ENCODE measurements at places on chromosomes 1 and 21.

GRCh38 chr1:225364439-225364838 is 63.4 kb downstream of the LBR start:
- no peak for DNase-seq

- no peak for DNase-seq
Measured at GRCh38 chr21:38938769-38939168, 133.0 kb downstream of the ETS2 start.

GRCh38 chr1:51565009-51565408 is 45.9 kb upstream of the EPS15 start:
- DNase-seq: no peak

DNA sequence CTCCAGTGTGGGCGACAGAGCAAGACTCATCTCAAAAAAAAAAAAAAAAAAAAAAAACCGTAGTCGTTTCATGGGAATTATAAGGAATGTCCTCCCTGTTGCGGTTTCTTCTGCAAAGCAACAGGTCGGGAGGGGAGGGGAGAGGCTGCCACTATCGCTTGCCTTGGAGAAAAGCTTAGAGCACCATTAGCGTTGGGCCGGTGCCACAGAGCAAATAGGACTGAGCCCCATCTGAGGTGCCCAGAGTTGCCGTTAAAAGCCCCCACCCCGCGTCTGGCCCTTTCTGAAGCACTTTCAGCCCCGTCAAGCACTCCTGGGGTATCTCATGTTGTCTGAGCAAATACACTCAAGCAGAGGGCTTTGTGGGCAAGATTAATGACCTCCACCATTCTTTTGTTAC is 2.2 kb downstream of the RIPPLY3 start:
- no peak for DNase-seq

DNA sequence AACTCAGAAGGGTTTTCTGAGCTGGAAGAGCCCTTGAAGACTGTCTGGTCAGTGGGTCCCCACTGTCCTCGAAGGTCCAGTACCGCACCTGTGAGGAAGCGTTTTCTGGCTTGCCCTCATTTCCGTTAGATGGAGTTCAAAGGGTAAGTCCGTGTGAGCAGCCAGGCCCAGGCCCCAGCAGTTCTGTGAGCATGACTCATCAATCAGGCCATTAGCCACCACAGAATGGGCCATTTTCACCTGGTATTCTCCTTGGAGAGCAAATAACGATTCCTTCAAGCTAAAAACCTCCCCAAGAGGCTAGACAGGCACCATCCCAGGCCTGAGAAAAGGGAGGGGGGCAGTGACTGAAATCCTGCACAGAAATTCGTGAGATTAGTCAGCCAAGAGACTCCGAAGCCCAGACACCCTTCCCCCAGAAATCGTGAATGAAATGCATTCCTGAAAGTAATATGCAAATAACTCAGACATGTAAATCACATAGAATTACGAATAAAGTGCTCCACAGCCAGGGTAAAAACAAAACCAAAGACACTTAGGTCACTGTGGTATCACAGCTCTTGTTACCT is 66.0 kb downstream of the BCAR3 start:
- DNase-seq: peak; percentile 80

DNA sequence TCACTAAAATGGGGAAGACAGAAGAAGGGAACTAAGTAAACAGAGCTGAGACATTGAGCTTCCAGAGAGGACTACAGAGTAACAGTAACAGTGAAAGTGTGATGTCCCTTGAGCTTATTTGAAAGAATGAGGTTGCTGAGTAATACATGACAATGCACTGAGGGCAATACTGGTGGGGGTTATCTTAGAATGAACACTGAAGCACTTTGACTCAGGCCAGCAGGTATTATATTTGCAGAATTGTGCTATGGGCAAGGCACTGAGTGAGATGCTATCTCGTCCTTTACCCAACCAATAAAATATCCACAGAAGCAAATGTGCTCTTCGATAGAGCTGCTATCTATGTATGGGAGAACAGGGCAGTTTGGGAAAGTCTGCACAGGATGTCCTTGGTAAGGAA is 133.2 kb downstream of the DISP1 start:
- DNase-seq: peak; percentile 12

DNA sequence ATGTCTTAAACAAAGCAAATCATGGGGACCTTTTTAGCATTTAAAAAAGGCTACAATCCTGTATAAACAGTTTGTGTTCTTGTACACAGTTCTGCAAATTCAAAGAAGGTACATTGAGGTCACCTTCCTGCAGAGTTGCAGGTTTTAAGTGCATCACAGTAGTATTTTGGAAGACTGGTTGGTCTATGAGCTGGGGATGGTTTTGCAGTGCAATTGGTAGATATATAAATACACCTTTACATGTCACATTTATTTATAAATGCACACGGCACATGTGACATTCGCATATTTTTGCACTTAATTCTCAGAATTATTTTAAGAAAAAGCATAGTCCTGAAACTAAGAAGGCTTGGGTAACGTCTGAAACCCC is 599 bp upstream of the ITPKB start:
- no peak for DNase-seq

DNA sequence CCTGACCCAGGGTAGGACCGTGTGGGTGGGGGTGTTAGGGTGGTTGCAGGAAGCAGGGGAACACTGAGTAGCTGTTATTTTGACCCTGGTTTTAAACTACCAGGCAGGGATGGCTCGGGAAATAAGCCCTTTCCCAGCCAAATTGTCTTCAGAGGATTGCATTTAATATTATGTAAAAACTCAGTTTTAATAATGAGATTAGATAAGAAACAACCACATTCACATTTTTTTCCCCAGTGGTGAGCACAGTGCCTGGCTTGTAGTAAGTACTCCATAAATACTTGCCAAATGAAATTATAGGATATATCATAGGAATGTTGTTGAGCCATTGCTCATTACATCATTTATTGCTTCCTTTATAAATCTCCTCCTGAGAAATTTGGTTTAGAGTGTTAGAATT is 3.1 kb upstream of the ACP6 start:
- no peak for DNase-seq

- no peak for DNase-seq
Measured at GRCh38 chr1:2049718-2050431, at the start of gene PRKCZ. PRKCZ (plus strand) TSS chr1:2050411; CDS start chr1:2050631, 220 bp downstream.

GRCh38 chr1:47232187-47232874 is at the start of gene TAL1:
TAL1 (minus strand) TSS chr1:47232225; CDS start chr1:47225888, 6,337 bp downstream.
- DNase-seq: no peak

GRCh38 chr21:32312976-32313375 is 14.3 kb downstream of the MRAP start:
- DNase-seq: no peak

GRCh38 chr1:36142121-36142520 is 7.2 kb downstream of the TRAPPC3 start:
- DNase-seq: no peak

- DNase-seq: peak; percentile 93
Measured at GRCh38 chr1:155193275-155193990, 14.3 kb downstream of the THBS3 start.

DNA sequence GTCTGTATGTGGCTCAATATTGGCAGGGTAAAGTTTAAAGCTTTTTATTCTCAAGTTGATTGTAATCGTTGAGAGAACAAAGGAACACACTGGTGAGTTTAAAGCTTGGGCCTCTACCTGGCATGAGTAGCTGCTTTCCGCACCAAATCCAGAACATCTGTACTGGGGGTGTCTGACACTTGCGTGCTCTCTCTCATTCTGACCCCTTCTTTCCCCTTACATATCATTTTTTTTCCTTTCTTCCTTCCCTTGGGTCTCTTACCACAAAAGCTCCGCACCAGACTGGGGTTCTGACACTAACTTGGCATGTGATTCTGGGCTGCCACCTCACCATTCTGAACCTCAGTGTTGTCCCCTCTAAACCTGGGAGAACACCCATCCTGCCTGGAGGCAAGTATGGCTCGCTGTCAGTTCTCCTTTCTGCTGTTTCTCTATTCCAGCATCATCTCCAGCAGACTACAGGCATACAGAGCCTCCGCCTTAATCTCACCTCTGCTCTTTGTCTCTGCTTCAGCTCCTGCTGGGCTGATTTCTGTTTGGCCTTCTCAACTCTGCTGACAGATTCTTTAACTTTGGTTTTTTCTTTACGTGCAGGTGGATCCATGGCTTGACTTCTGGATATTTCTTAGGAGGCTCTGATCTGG is 859 bp upstream of the ERMAP start:
- DNase-seq: no peak

GRCh38 chr1:172601046-172601630 is 57.8 kb upstream of the FASLG start:
- DNase-seq: no peak

- DNase-seq: peak; percentile 50
Measured at GRCh38 chr21:15062606-15062965, 2.2 kb downstream of the NRIP1 start.

DNA sequence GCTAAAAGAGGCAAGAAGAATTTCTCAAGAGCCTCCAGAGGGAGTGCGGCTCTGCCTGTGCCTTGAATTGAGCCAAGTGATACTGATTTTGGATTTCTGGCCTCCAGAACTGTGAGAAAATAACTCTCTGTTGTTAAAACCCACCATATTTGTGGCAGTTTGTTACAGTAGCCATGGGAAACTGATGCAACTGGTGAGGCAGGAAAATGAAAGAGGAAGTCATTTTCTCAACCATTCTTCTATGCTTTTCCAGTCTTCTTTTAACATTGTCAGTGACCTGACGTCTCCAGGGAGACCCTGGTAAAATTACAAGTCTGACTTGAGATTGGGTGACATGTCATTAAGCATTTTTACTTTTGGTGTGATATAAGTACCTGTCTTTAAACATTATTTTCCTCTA is 5.8 kb downstream of the OR6P1 start:
- DNase-seq: no peak

DNA sequence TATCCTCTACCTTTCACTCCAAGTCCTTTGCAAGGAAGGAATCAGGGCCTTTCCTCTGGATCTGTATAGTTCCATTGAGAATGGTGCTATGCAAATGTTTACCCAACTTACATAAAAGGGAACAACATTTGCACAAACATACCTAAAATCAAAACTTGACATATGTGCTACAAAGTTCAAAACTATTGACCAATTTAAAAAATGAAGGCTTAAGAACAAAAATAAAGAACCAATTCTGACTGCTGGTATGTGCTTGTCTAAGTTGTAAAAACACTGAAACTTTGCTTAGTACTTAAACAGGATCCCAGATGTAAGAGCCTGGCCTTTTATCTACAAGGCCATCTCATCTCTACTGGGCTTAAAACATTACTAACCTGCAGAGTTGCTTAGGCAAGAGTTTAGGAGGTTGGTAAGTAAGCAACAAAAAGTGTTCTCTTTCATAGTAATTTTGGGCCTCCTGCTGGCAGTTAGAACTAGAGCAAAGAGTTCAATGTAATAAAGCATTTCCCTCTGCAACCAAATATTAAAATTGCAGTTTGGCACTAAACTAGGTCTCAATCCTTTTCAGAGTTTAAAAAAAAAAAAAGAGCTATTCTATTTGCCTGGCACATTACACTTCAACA is 2.0 kb downstream of the SCMH1 start:
- peak; percentile 61 for DNase-seq

DNA sequence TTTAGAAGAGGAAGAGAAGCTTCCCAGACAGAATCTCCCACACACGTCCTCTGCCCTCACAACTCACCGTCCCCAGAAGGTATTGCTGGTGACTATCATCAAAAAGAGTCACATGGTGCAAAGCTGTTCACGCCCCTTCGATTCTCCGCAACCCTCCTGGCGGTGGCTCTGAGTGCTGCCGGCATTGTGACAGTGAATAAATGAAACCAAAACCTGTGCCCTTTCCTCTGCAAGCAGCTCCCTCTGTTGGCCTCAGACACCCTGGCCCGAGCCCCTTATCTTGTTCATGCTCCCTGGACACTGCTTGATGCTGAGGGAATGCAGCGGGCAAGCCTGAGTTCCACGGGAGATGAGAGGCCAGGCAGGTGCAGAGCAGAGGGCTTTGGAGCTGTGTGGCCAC is 510.3 kb downstream of the NPHP4 start:
- DNase-seq: no peak

DNA sequence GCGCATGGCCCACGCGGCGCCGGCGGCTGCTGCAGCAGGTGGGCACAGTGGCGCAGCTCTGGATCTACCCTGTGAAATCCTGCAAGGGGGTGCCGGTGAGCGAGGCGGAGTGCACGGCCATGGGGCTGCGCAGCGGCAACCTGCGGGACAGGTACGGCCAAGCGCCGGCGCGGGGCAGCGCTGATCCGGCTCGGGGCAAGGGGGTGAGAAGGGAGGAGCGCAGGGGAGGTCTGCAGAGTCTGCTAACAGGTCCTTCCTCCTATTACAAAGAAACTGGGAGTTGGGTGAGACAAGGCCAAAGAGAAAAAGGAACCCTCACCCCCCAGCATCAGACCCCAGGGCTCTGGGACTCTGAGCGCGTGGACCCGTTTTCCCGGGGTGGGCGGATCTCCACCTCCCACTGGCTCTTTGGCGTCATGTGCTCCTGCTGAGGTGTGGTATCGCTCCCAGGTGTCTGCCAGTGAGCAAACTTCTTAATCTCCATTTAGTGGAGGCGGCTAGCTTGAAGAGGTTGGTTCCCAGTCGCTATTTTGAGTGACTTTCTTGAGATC is 431 bp downstream of the MTARC1 start:
- no peak for DNase-seq

GRCh38 chr1:42136466-42136865 is 16.7 kb upstream of the GUCA2B start:
- DNase-seq: no peak

DNA sequence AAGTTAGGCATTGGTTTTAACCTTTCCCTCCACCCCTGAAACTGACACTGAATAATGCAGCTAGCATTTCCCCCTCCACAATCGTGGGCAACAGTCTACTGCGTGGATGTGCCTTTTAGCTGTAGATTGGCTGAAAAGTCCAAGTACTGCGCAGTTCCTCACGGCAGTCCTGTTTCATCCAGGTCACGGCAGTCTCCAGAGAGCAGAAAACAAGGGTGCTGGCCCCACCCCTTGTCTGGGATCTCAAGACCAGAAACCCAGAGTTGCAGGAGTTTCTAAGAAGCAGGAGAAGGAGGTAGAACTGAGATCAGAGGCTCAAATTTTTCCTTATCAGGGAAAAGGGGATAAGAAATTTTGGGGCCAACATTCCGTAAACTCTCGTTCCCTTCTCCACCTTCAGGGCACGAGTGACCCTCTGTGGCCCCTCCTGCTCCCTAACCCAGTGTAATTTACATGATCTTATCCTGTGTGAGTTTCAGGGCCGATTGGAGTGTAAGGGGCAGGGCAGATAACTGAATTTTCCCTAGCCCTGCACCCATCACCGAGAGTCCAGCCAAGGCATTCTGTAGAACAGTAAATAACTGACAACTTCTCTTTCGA is 25.9 kb upstream of the PLA2G2C start:
- DNase-seq: no peak

- DNase-seq: no peak
Measured at GRCh38 chr1:211326140-211326527, 499 bp upstream of the TRAF5 start.

- DNase-seq: peak; percentile 24
Measured at GRCh38 chr1:229643996-229644745, 18.1 kb downstream of the URB2 start.
